ENCODE measurements at places on chromosomes 3 and 15. TPM values are rescaled to one million over a fixed set of nuclear protein-coding genes. Genes with fewer than 3 reads are reported as not detected.

The GCNT3 gene
- total RNA-seq, result 0.18 TPM

GRCh38 chr3:48425281-48425812, 4.5 kb downstream of the PLXNB1 start:
- DNase-seq, result no peak

GRCh38 chr15:93454788-93455187, 365.8 kb upstream of the RGMA start:
- no peak for DNase-seq

DNA sequence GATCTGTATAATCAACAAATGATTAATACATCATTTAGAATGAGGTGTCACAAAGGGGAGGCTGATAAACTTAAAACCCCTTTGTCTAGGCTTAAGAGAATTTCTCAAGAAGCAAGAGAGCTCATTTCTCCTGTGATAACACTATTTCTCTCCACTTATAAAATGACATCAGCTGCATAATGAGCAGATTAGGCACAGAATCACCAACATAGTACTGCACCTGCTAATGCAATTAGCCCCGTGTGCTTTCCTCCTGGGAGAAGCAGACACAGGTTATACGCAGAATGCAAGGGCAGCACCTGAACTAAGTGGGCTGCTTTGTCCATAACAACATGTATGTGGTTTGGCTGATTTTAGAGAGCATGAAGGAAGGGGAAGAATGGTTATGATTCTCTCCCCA, 515.3 kb upstream of the CFAP20DC start:
- no peak for DNase-seq

DNA sequence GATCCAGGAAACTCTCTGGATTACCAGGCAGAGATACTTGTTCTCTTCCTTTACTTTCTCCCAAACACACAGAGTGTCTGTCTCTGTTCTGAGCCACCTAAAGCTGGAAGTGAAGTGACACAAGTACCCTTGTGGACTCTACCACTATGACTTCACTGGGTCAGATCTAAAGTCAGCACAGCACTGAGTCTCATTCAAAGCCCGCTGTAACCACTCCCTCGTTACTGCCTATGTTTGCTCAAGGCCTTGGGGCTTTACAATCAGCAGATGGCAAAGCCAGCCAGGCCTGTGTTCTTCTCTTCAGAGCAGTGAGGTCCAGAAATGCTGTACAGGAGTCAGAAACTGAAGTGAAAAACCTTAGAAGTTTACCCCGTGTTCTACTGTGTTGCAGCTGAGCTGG, 588.3 kb upstream of the SEMA6D start:
- no peak for DNase-seq

- DNase-seq, result no peak
Observed at GRCh38 chr15:52338058-52338457, 42.5 kb upstream of the MYO5C start.

DNA sequence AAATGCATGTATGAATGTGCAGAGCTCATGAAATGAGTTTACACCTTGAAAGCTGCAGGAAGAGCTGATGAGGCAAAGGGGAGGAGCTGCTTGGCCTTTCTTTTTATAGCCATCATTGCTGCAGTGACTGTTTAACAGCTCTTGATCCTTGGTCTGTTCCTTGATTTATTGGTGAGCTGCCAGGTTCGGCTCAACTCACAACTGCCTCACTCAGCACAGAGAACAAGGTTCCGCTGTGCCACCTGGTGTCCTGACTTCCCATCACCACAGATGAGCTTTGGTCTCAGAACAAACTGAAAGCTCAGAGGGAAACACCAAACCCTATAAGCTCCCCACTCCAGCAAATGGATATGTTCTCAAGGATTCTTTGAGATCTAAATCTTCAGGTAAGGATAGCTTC, 626.1 kb downstream of the MAGI1 start:
- DNase-seq, result peak; percentile 43

The RTP3 gene
- total RNA-seq, result not detected

Data from cerebellum (tissue), 4 donors.